ENCODE measurements at places on chromosomes 7 and 10.

GRCh38 chr7:95622859-95623258 is 26.5 kb upstream of the PDK4 start:
- DNase-seq: no peak

DNA sequence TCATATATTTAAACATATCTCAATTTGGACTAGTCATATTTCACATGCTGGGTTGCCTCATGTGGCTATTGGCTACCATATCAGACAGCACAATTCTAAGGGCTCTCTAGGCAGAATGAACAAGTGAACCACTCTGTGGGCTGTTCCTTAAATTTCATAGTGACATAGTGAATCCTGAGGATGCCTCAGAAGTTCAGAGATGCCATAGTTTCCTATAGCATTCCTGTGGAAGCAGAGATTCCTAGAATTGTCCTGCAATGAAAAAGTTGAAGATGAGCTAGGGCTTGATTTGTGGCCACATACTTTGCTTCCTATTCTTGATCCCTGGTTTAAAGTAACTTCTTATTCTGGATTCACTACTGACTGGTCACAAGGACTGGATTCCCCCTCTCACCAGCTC is 35.6 kb downstream of the MKX start:
- DNase-seq: no peak

DNA sequence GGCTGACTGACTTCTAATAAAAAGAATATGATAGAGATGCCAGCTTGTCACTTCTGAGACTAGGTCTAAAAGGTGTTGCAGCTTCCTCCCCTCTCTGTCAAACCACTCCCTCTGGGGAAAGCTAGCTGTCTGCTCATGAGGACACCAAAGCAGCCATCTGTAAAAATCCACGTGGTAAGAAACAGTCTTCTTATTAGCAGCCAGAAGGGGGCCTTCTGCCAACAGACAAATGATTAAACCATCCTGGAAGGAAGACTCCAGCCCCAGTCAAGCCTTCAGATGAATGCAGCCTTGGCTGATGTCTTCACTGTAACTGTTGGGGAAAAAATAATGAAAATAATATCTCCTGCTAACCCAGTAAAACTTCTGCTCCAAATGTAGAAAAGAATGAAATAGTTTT is 41.9 kb upstream of the DAGLB start:
- no peak for DNase-seq

DNA sequence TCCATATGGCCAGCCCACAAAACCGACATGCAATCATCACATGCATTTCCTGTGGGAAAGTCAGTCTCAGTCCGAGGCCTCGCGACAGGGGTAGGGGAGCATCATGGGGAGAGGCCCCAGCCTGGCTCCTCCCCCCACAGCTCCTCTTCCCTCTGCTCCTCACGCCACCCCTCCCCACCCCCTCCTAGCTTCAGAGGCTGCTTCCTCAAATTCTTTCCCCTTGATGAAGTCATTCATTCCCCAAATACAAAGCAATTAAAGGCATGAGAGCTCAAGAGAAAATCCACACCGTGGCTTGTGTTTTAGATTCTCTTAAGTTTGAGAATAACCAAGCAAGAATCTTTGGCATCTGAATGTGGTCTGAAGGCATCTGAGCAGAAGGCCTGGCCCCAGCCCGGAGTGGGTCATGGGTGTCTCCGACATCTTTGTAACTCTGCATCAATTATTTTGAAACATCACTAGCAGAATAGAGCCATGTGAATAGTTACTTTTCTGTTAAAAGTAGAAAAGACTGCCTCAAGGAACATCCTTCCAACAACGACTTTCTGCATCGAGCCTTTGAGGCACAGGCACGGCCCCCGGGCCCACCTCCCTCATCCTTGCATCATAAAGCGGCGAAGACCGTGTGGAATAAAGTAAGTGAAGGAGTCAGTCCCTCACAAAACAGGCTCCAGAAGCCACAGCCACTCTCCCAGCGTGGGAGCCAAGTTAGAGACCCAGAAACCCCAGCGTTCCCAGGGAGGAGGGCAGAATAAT is 90.9 kb downstream of the DIP2C start:
- no peak for DNase-seq

DNA sequence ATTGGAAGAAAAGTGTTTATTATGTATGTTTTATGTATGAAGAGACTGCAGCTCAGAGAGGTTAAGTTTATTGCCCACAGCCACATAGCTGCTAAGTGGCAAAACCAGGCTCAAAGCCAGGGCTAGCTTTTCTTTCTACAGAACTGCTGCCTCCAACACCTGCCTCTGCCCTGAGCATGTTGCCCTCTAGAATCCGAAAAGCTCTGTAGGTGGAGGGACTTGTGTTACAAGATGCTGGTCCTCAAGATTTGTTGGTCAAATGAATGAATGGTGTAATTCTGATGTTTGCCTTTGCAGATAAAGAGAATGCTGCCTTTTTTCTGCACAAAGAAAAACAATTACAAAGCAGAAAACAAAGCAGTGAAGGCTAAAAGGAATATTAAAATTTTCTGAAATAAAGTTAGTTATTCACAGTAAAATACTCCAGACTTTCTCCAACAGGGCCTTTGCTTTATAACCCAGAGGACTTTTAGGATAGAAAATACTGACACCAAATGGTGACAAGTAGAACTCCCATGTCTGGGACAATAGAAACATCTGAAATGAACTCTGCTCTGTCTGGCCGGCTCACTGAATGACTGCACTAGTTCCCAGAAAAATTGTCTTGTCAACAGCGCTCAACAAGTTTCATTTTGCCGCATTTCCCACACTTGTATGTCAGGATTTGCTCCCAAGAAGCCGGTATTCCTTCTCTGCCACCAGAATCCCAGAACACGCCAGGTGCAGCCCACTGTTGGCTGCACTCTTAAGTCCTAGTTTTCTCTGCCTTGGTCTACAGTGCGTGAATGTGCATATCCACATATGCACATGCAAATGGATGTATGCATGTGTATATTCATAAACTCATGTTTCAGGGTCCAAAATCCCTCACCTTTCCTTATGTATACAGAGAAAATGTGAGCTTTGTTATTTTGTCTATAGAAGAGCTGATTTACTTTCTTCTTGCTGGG is 11.0 kb upstream of the DNTT start:
- peak; percentile 31 for DNase-seq

- no peak for DNase-seq
Observed at GRCh38 chr10:32139223-32140073, 83.2 kb upstream of the KIF5B start.

GRCh38 chr7:49778731-49779270 is 5.4 kb downstream of the VWC2 start:
- no peak for DNase-seq

GRCh38 chr7:27167916-27168264 is 2.6 kb upstream of the HOXA9 start:
- DNase-seq: no peak

GRCh38 chr7:150323682-150324372 is 482 bp upstream of the ACTR3C start:
- peak; percentile 40 for DNase-seq

GRCh38 chr7:670501-671390 is 55.8 kb upstream of the DNAAF5 start:
- DNase-seq: no peak

DNA sequence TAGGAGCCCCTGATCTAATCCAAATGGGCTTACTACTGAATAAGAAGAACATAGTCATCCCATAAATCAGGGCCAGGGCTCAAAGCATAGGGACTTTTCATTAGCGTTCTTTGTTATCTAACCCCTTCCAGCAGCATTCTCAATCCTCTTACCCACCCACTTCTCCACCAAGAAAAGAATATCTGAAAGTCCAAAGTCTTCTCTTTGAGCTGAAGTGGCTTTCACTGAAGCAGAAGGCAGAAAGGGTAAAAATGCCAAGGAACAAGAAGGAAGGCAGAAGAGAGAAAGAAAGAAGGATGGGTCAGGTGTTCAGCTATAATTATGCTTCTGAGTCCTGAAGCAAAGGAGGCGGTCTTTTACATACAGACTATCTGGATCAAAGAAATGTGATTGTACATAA is 10.2 kb downstream of the TRPV5 start:
- DNase-seq: no peak

DNA sequence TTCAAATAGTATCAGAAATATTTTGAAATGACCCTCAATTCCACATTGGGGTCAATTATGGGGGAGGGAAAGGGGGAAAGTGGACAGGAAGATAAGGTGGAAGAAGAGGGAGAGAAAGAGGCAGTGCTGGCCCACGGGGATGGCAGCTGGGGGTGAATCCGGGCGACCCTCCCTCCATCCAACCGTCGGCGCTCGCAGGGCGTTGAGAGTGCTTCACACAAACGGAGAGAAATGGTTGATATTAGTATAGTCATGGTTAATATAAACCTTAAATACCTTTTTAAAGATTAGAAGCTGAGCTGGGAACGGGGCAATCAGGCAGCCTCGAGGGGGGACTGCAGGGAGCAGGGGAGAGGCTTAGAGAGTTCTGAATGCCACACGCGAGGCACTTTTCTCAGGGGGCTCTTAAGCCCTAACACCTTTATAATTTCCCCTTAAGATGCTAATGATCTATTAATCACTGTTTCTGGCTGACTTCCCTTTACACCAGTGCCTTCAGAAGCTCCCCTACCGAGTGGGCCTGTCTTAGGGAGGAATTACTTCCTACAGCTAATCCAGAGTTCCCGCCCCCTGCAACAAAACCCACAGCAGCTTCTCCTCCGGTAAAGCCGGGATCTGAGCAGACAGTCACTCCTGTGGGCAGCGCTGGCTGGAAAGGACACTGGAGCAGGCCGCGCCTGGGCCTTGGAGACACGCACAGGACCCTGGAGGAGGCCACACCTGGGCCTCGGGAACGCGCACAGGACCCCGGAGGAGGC is 39.5 kb downstream of the PRKAG2 start:
- no peak for DNase-seq

GRCh38 chr10:102219370-102219769 is 6.7 kb upstream of the ELOVL3 start:
- no peak for DNase-seq

GRCh38 chr10:43965033-43965917 is 316.6 kb upstream of the ZNF32 start:
- no peak for DNase-seq

- no peak for DNase-seq
Observed at GRCh38 chr10:49478819-49479218, 60.1 kb downstream of the ERCC6 start.

DNA sequence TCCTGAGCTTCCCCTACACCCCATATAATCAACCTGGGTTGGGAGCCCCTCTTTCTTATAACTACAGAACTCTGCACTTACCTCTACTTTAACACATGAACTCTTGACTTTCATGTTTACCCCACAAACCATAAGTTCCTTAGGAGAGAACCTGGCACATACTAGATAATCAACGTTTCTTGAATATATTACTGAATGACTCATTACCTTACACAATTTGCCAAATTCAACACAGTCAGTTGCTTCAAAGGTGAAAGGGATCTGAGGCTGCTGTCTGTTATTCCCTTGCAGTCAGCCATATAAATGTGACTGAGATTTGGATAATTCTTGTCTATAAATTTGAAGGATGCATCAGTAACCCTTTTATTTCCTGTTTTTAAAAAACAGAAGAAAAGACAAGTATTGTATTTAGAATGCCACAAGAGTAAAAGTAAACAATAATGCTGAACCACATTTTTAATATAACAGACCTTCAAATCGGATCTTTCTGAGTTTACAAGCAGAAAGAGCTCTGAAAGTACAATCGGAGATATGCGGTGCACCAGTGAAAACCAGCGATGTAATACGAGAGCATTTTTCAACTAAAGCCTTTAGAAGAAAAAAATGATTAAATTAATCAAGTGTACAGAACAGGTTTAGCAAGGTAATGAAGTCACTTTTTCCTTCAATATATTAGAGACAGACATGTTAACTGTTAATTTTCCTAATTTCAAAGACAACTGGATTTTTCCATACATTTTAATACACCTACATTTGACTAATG is 29.5 kb upstream of the LRRC17 start:
- no peak for DNase-seq

- DNase-seq: no peak
Observed at GRCh38 chr10:69769395-69769992, 32.2 kb upstream of the COL13A1 start.

GRCh38 chr7:44309271-44310091 is 15.9 kb downstream of the CAMK2B start:
- peak; percentile 72 for DNase-seq

GRCh38 chr7:148796841-148797240 is 87.2 kb downstream of the EZH2 start:
- DNase-seq: no peak

DNA sequence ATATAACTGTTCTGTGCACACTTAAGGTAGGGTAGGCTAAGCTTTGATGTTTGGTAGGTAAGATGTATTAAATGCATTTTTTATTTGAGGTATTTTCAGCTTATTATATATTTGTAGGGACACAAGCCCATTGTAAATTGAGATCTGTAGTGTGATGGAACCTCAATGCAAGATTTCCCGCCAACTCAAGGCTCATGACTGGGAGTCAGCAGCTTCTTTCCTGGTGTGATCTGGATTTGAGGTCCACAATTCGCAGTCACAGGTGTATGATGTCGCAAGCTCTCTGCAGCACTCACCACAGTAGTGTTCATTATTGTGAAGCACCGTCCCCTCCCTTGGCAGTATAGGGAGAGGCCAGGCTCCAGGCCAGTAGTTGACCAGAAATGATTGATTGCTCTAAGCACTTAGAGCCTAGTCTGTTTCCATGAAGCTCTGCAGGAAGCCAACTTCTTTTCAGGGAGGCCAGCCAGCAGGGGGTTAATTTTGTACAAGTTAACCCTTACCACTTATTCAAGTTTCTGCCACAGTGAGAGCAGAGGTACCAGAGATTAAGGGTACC is 54.9 kb downstream of the SEM1 start:
- DNase-seq: no peak

DNA sequence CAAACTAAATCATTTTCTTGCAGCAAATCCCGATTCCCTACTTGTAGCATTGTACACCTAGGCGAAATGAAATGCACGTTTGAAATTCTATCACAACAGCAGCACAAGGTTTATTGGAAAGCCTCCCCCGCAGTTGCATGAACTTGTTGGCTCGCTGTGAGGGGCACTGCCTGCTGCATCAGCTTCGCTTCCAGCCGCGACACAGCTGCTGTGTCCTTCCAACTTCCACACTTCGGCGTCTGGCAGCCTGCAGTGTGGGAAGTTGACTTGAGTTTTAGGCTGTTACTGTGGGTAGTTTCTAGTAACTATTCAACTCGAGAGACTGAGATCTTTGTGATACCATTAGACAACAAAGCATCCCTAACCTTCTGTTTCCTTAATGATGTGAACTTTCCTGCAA is 315.8 kb upstream of the TPK1 start:
- DNase-seq: no peak

- DNase-seq: no peak
Observed at GRCh38 chr10:98316661-98317060, 48.7 kb upstream of the LOXL4 start.

GRCh38 chr7:54166419-54166818 is 375.8 kb upstream of the VSTM2A start:
- no peak for DNase-seq

DNA sequence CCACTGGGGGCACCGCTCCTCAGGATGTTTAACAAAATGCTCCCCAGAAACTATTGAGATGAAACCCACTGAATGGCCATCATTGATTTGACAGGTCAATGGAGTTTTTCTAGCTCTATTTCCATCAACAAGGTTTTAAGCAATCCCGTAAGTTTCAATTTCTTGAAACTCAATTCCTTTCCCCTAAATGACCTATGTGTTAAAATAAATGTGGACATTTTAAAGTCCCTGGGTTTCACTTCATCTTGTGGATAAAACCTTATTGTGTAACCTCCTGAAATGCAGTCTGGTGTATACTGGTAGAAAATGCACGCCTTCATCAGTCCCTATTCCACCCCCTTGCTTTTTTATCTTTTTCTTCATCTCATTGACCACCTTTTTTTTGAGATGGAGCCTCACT is 8.9 kb upstream of the C7orf33 start:
- DNase-seq: no peak

- DNase-seq: no peak
Observed at GRCh38 chr10:101000915-101001658, 1.5 kb downstream of the LZTS2 start.

- DNase-seq: no peak
Observed at GRCh38 chr10:102732661-102733060, 11.1 kb upstream of the WBP1L start.

Data from GM13976 (cell line).